ENCODE measurements at places on chromosomes 5 and 9. TPM values are rescaled to one million over a fixed set of nuclear protein-coding genes. Genes with fewer than 3 reads are reported as not detected.

GRCh38 chr9:138025908-138026307 lies 148.3 kb downstream of the CACNA1B start:
- no peak overlapping the region for H3K27ac ChIP-seq
- no peaks in the 10 kb centered on the region for H3K36me3 ChIP-seq
- H3K4me3 ChIP-seq: no peak overlapping the region
- no peaks in the 10 kb centered on the region for H3K4me1 ChIP-seq

- no peak overlapping the region for H3K27ac ChIP-seq
- no peaks in the 10 kb centered on the region for H3K4me1 ChIP-seq
- no peak for DNase-seq
- H3K36me3 ChIP-seq: no peaks in the 10 kb centered on the region
- H3K4me3 ChIP-seq: no peak overlapping the region
Observed at GRCh38 chr5:135916638-135917263, 21.1 kb upstream of the IL9 start.

GRCh38 chr9:33287087-33287490 lies 3.2 kb upstream of the NFX1 start:
- no peak overlapping the region for H3K27ac ChIP-seq
- no peaks in the 10 kb centered on the region for H3K36me3 ChIP-seq
- no peaks in the 10 kb centered on the region for H3K27me3 ChIP-seq
- H3K4me3 ChIP-seq: no peak overlapping the region
- no peak for DNase-seq

DNA sequence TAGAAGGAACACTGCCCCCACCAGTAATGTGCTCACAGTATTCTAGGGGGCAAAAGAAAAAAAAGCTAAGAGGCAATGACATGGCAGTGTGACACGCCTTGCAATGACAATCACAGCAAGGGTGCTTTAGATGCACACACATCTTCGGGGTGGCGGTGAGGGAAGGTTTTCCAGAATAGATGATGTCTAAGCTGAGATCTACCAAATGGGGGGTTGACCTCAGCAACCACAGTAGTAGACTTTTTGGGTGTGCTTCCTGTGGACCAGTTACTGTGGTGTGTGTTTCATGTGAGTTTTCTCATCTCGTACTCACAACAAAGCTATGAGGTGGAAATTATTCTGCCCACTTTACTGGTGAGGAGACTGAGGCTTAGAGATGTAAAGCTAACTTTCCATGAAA lies 10.2 kb upstream of the IL12B start:
- H3K27ac ChIP-seq: no peak overlapping the region
- H3K27me3 ChIP-seq: no peaks in the 10 kb centered on the region
- no peaks in the 10 kb centered on the region for H3K36me3 ChIP-seq
- H3K4me3 ChIP-seq: no peak overlapping the region
- DNase-seq: no peak

- no peaks in the 10 kb centered on the region for H3K27me3 ChIP-seq
- H3K36me3 ChIP-seq: peaks cover 2% of the 10 kb centered on the region
- H3K4me3 ChIP-seq: no peak overlapping the region
- no peak overlapping the region for H3K27ac ChIP-seq
- H3K4me1 ChIP-seq: no peaks in the 10 kb centered on the region
- no peak for DNase-seq
Observed at GRCh38 chr5:128355961-128356360, 182.1 kb downstream of the FBN2 start.

DNA sequence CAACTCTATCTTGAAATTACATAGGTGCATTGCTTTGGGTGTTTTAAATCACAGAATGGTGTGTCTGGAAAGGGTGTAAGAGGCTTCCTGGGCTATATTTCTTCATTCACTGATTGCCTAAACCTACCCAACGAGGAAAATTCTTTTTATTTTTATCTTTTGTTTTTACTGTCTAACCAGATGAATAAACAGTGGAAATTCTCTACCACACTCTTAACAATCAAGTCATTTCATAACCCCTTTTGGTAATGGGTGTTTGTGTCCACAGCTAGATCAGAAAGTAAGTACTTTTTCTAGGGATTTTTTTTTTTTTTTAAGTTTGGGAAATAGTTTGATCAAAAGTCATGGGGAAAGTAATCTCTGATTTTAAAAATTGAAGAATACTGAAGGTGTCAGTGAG lies 27.6 kb upstream of the C5orf47 start:
- H3K36me3 ChIP-seq: no peaks in the 10 kb centered on the region
- no peak overlapping the region for H3K27ac ChIP-seq
- H3K27me3 ChIP-seq: no peaks in the 10 kb centered on the region
- no peak overlapping the region for H3K4me3 ChIP-seq

Gene FABP6
- polyA plus RNA-seq: 1.7 TPM

Gene ANGPTL2
- polyA plus RNA-seq: 0.10 TPM
